Small intestine (tissue), 16 donors: ENCODE measurements at places on chromosomes 4 and X.

GRCh38 chr4:8872402-8873291 is 1.0 kb upstream of the HMX1 start:
- DNase-seq: no peak

DNA sequence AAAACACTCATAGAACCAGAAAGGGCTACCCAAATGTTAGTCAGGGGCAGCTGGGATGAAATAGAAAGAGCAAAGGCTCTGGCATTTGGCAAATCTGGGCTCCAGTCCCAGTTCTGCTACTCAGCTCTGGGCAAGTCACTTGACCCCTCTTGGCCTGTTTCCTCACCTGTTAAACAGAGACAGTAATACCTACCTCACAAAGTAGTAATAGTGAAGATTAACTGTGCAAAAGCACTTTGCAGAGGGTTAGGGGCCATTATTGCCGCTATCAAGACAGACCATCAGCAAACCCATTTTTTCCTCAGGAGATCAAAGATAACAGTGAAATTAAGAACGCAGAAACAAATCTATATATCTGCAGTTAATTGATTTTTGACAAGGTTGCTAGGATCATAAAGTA is 20.6 kb downstream of the ZBTB33 start:
- DNase-seq: no peak

- DNase-seq: no peak
Observed at GRCh38 chr4:37220685-37221084, 23.9 kb upstream of the NWD2 start.

- DNase-seq: no peak
Observed at GRCh38 chr4:113505044-113505443, 256.5 kb downstream of the CAMK2D start.

- DNase-seq: no peak
Observed at GRCh38 chr4:146143888-146144287, 31.6 kb upstream of the LSM6 start.

DNA sequence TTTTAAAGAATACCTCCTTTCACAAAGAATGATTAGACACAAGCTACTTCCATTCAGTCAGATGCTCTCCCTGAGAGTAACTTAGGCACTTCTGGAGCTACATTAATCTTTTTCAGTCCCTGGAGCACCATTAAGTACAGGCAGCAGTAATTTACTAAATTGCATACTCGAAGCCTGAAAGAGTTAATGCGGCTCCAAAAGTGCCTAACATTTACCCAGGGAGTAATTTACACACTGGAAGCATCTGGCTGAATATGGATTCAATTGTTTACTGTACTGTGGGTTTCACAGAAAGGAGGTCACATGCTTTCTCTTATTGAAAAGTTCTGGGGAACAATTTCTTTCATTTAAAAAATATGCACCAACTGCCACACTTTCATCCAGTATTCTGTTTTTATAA is 260.8 kb upstream of the TENM3 start:
- no peak for DNase-seq

- no peak for DNase-seq
Observed at GRCh38 chr4:184362396-184362795, 112.0 kb downstream of the IRF2 start.

- DNase-seq: no peak
Observed at GRCh38 chr4:126004941-126005340, 690.2 kb downstream of the FAT4 start.

- no peak for DNase-seq
Observed at GRCh38 chrX:7202206-7202605, 54.3 kb upstream of the PUDP start.
